NCI-H2029 (cell line): ENCODE measurements at places on chromosomes 13 and 19.
A peak's percentile ranks its signal among the peaks of the same experiment; 100 is the strongest.

- no peak for DNase-seq
Measured at GRCh38 chr13:47178090-47178950, 281.5 kb upstream of the HTR2A start.

- no peak for DNase-seq
Measured at GRCh38 chr13:66659701-66660467, 570.3 kb downstream of the PCDH9 start.

GRCh38 chr13:62704875-62705274 is 1289.2 kb upstream of the PCDH20 start:
- no peak for DNase-seq

DNA sequence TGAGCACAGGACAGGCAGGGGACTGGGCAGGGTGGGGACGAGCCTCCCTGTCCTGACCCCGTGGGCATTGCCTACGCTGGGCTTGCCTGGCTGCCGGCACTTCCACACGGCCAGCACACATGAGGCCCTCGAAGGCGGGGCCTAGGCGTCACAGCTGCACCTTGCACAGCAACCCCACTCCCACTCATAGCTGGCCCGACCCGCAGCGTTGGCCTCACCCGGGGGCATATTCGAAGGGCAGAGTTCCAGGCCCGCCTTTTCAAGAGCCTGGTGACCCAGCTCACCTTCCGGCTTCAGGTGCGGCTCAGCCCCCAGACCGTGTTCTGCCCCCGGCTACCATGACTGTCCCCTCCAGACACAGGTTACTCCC is 16.9 kb upstream of the PROZ start:
- no peak for DNase-seq

DNA sequence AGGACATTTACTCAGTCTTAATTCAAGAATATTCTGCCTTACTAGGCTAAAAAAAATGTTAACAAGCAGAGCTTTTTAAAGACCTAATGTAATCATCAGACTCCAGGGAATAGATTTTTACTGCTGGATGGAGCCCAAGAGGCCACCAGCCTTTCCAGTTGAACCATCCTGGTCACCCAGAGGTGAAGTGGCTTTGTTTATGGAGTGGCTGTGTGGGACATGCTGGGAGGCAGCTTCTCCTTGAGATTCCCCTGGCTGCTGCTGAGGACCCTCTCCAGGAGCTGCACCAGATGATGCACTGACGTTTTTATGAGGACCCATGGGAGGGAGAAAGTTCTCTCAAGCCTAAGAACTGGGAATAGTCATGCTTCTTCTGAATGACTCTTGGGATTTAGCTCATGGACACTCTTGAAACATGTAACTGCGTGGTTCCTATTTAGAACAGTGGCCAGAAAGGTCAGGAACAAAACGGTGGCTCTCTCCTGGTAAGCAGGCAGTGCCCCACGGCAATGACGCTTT is 205.9 kb upstream of the MIR17HG start:
- no peak for DNase-seq

GRCh38 chr19:46085888-46086287 is 38.6 kb downstream of the IGFL3 start:
- no peak for DNase-seq

GRCh38 chr13:44110091-44110621 is 230.5 kb downstream of the LACC1 start:
- no peak for DNase-seq

- no peak for DNase-seq
Measured at GRCh38 chr13:100154842-100155416, 66.0 kb downstream of the PCCA start.

DNA sequence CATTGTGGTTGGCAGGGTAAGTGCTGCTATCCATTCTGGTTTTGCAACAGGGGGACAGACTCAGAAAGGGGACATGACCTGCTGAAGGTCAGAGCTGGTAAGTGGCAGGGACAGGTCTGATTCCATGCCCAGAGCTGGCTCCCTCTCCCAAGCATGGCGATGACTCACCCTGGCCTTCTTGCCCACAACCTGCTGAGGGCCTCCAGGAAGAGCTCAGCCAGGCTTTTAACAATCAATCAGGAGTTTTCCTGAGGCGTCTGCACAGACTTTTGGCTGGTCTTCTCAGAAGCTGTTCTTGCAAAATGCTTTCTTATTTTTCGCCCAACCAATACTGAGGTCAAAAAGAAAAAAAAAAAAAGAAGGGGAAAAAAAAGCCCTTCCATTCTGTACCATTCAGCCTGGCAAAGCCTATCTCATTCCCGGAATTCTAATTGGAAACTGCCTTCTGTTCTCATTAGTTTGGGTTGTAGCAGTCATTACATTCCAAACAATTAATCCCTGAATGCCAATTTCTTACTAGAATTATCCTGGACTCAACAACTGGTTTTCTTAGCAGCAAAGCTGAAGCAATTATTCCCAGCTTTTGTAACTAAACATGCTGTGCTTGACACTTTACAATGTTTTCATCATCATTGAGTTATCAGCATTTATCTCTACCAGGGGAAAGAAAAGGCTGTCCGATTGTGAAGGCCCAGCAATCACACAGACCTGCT is 17.7 kb downstream of the SIAH3 start:
- DNase-seq = peak; percentile 5

GRCh38 chr13:110270507-110270906 is 36.5 kb downstream of the COL4A1 start:
- DNase-seq = no peak

GRCh38 chr13:60226507-60226906 is 62.8 kb upstream of the DIAPH3 start:
- no peak for DNase-seq

DNA sequence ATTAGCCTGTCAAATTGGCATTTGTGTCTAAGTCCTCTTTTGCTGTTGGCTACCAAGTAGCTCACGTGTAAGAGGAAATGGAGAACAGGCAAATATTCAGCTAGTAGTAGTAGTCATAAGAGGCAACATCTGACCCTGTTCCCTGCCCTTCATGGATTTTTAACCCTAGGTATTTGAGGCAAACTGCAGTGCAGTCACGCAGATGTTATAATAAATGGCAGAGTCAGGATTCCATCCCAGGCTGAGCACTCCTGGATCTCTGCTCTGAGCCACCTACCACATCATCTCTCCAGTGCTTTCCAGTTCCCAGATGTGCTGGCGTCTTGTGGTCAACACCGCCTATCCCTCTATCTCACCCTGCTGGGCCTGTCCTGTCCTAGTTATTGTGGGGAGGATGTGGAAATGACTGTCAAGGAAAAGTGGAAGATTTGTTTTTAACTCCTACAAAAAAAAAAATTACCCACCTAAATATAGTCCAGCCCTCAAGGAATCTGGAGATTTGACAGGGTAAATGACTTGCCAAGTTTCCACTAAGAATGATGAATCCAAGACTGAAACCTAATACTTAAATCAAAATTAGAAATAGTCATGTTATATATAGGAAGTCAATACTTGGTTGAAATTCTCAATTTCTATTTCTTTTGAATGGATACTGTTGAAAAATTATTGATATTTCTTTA is 322.9 kb downstream of the GPC6 start:
- DNase-seq = no peak

GRCh38 chr19:1651568-1652291 is 685 bp downstream of the TCF3 start:
- peak; percentile 12 for DNase-seq

DNA sequence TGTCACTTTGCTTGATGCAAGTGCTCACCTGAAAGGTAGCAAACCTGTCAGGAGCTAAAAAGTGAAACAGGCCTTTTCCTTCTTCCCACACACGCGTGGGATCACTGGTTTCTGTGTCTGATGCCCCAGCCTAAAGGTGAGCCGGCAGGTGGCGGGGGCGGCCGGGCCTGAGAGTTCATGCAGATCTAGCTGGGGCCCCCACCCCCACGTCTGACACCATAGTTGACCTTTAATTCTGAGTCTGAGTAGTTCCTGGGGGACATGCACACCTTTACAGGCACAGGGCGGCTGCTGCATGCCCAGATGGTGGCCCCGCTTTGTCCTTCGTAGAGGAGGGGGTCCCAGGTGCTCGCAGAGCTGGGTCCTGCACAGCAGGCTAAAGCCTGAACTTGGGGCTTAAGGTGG is 345.3 kb downstream of the TEX29 start:
- DNase-seq = no peak

DNA sequence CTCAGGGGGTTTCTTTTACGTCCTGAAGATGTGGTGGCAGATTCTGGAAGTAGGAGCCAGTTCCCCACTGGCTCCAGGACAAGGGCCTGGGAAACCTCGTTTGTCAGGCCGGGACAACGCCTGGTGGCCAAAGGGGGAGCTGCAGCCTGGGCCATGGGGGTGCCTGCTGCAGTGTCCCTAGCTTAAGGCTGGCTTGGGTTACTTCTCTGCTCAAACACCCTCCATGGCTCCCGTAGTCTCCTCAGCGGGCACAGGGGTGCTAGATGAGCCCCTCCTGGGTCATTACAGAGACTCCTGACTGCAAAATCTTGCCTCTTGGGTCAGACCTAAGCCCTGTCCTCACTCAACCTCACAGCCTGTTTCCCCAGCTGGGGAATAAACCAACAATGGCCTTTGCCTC is 14.7 kb downstream of the CILP2 start:
- DNase-seq = no peak

GRCh38 chr19:44731081-44731480 is 17.4 kb upstream of the BCL3 start:
- no peak for DNase-seq

DNA sequence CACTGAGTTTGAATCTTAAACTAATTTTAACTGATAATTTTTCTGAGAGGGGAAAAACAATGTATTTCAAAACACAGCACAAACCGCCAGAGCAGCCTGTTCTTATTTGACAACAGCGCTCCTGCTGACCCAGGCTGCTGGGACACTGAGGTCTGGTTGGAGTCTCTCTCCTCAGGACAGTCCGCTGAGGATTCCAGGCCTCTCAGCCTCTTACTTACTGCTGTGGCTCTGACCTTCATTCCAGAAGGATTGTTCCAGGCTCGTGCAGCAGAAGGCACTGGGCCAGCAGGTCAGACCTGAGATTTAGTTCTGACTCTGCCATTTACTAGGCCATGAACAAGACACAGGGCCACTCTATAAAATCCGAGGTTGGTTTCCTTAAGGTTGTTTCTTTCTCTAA is 393.6 kb downstream of the TDRD3 start:
- DNase-seq = no peak

DNA sequence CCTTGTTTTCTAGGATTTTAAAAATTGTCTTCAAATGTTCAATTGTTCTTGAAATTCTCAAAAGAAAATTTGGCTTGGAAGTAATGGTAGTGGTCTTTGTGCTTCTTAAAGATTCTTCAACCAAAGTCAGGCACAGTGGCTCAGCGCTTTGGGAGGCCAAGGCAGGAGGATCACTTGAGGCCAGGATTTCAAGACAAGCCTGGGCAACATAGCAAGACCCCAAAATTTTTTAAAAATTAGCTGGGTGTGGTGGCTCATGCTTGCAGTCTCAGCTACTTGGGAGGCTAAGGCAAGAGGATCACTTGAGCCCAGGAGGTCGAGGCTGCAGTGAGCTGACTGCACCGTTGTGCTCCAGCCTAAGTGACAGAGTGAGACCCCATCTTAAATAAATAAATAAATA is 153.5 kb upstream of the ZNF507 start:
- no peak for DNase-seq

- DNase-seq = no peak
Measured at GRCh38 chr19:55176076-55176475, 4.0 kb downstream of the SYT5 start.

- no peak for DNase-seq
Measured at GRCh38 chr13:95296326-95296925, 4.8 kb downstream of the ABCC4 start.

- DNase-seq = no peak
Measured at GRCh38 chr19:44530777-44531176, 1.3 kb upstream of the CEACAM20 start.

DNA sequence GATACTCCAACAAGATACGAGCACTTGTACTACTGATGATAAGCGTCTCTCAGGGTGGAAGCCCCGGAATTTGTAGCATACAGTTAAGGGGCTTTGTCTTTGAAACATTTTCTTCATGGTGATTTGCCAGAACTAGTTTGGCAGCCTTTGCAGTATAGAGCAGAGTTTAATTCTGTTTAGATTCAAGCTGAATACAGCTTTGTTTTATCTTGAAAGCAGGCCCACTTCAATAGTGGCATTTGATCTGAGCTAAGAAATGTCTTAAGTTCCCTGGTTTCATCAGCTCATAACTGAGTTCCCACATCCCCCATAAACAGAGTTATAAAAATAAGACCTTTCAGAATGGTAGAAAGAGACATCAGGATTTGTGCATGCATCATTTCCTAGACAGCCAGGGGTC is 125.9 kb downstream of the MIPEP start:
- DNase-seq = no peak

DNA sequence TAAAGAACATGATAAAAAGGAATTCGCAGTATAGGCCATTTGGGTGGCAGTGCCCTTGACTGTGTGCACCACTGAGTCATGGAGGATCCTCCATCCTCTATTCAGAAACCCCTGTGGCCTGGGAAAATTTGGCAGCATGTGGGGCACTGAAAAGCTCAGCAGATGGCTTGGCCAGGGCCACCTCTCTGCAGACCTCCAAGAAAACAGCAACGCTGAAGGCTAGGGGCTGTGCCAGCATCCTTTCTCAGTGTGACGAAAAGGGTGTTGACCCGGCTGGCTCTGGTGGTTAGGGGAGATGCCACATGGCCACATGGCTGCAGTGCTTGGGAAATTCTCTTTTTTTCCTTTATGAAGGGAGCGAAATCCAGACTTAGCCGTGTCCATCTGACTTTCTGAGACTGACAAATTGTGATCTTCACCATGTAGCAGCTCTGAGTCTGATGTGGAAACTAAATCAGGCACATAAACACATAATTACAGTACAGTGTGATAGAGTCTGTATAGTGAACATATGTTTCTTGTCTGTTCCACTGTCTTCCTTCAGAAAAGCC is 178.0 kb downstream of the KCTD12 start:
- DNase-seq = no peak

DNA sequence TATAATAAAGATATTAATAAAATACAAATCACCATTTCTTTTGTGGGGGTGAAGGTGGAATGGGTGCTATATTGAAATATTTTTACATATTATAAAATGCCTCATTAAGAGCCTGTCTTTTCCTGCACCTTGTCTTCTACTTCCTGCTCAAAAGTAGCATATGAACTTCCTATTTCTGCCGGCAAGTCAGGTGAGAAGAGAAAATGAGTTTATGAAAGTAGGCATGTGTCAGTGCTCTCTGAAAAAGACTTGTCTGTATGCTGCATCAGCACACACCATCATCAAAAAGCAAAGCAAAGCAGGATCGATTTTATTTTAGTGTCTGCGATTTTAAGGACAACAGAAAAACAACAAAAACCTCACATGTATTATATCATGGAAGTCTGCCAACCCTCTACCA is 114.2 kb downstream of the RAP2A start:
- DNase-seq = no peak

DNA sequence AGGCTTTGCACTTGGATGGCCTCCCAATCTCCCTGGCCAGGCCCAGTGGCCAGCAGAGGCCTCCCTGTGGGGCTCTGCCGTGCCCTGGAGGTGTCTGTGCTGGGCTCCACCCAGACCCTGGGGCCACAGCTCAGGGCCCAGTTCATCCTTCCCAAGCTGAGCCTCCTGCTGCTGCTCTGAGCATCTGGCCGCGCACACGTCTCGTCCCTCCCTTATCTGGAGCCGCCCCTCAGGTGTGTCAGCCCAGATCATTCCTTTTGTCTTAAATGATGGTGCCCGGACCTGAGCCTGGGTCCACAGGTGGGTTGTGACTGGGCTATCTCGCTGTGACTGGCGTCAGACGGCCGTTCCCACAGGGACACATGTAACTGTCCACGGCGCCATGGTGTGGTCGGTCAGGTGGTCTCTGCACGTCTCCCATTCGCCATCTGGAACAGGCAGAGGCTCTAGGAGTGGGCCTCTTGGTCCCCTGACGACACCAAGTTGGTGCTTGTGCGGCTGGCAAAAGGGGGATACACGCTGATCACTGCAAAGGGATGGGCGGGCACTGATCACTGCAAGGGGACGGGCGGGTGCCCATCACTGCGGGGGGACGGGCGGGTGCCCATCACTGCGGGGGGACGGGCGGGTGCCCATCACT is 14.3 kb upstream of the ZNF554 start:
- no peak for DNase-seq
